ENCODE measurements at places on chromosomes 5 and 9.

GRCh38 chr9:84189904-84190303 is 150.7 kb downstream of the SLC28A3 start:
- DNase-seq: no peak

DNA sequence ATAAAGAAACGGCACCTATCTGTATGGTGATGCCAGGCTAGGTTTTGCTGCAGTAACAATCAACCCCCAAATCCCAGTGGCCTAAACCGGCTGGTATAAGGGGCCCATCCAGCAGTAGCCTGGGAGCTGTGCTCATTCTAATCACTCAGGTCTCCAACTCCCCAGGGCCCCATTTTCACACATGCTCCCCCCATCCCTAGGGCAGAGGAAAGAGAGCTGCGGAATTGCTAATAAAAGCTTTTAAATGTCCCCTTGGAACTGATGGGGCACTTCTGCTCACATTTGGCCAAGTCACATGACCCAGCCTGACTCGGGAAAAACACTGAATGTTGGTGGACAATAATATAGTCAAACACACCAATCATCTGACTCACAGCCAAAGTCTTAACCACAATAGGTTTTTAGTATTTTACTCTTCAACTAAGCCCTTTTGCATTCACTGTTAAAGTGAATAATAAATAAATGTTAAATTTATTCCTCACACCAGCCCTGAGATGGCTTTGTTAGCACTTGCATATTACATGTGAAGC is 1.6 kb downstream of the FBLL1 start:
- DNase-seq: peak; percentile 9

DNA sequence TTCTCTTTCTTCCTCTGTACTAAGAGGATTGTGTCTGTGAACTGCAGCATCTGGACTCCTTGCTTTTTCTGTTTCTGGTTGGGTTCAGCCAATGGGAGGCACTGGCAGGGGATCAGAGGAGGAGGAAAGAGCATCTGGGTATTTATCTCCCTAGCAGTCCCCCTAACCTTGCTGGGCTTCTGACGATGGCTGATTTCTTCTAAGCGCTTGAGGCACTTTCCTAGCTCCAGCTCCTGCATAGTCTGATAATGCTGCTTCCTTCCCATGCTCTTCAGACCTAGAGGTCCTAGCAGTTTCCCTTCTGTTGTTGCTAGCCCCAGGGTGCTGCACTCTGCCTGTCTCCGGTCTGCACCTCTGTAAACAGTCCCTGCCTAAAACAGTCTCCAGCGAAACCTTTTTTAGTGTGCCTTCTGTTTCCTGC is 225.1 kb downstream of the PDZD2 start:
- DNase-seq: no peak

GRCh38 chr5:91383956-91384300 is 811 bp upstream of the ARRDC3 start:
- peak; percentile 20 for DNase-seq

DNA sequence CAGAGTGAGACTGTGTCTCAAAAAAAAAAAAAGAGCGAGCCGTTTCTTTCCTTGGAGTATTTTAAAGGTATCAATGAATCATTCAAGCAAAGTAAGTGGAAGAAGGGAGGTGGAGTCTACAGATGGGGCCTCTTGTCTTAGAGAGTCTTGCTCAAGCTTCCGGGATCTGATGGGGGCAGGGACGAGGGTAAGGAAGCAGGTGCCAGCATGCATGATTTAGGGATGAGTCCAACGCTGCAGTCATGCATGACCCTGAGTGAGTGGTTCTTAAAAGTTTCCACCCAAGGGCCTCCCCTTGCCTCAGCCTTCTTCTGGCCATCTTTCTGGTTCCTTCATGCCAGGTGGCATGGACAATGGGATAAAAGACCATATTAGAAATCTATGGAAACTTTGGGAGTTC is 79.6 kb downstream of the MYO10 start:
- DNase-seq: peak; percentile 87

- no peak for DNase-seq
These were observed 61.2 kb downstream of the MCTP1 start for GRCh38 chr5:95223566-95224258.

- no peak for DNase-seq
These were observed 52.3 kb downstream of the PSD2 start for GRCh38 chr5:139847790-139848507.

DNA sequence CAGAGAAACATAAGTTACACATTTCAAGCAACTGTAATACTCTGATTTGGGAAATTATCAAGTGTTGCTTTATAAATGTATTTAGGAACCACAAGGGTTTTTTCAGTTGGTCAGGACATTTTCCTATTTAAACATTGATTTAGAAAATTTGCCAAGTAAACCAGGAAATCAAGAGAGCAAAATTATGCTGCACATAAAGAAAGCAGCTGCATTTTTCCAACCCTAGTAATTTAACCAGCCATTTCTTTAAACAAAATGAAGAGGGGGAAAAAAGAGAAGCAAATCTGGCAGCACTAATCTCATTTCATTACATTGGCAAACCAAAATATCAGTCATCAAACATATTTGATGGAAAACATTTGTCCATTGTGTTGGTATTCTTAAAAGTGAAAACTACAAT is 271.4 kb downstream of the TLE1 start:
- DNase-seq: no peak

DNA sequence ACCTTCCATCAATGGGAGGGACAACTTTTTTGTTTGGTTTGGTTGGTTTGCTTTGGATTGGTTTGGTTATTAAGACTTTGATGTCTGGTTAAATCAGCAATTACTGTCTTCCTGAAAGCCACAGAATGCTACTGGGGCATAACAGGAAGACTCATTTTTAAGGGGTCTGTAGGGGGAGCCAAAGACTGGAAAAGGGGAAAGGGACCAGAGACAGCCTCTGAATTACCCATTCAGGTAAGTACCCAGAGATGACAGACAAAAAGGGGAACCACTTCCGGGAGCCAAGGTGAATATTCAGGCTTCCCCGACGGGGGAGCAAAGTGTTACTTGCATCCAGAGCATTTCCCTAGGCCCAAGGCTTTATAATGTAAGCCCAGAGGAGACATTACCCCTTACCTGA is 4.6 kb upstream of the FEM1C start:
- DNase-seq: peak; percentile 53

DNA sequence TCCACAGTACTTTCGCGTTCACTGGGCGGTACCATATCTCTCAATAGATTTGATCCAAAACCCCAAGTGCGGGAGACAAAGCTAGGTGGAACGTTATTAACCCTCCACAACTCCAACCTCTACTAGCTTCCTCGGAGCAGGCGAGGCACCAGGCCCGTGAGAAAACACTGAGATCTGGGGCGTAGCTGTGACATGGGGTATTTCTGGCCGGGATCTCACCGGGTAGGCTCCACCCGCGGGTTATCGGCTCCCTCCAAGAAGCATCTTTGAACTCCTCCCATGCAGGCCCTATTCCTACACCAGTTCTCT is 350 bp upstream of the SLC25A46 start:
- DNase-seq: no peak

All from EL (cell line).